M059J (cell line): ENCODE measurements at places on chromosomes 1 and 21.

DNA sequence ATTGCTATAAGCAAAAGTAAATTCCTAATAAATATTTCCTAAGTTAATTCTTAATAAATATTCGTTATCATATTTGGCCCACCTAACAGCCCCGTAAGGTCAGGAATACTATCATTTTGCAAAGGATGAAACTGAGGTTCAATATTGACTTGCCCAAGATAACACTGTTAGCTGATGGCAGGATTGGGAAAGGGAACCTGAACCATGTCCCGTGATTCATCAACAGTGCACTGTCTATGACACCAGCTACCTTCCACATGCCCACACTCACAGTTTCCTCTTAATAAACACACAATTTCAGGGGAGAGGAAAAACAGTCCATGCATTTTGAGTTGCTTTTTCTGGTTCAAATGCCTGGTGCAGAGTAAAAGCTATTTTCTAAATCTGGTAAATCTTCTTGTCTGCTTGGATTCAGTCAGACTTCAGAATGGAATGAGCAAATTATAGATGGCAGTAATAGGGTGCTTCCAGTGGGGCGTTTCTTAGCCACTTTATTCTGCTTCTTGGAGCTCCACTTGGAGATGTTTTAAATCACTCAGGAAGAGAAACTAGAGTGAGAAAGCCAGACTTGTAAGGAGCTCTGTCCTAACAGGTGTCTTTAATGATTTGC, 354.6 kb downstream of the PDE4B start:
- no peak for DNase-seq

DNA sequence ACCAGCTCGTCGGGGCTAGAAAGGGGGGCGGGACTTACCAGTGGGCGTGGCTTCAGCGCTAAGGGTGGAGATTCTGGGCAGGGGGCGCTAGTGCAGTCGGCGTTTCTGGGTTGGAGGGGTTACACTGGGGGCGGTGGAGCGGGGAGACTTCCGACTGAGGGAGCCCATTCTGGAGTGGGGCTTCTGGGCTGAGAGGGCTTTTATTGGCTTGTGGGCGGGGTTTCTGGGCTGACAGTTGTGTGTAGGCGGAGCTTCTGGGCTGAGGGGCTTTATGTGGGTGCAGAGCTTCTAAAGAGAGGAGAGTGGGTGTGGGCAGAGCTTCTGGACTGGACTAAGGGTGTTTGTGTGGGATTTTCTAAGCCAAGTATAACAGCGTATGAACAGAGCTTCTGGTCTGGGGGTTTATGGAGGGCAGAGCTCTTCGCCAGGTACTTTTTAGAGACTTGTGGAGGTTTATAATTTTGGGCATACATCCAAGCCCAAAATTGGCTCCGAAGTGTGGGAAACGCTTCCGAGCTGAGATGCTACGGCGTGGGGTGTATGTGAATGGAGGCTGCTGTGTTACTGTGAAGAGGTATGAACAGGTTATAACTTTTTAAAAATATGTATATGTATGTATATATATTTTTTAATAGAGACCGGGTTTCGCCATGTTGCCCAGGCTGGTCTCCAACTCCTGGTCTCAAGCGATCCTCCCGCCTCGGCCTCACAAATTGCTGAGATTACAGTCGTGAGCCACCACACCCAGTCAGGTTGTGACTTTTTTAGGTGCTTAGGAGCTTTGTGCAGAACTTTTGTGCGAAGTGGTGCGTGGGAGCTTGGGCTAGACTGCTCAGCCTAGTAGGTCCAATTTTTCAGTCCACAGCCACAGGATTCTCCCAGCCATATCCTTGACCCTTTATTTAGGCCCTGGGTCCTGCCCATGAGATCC, 825 bp downstream of the TMEM39B start:
- DNase-seq, result no peak

- no peak for DNase-seq
Measured at GRCh38 chr1:59937636-59938210, 11.2 kb upstream of the CYP2J2 start.

DNA sequence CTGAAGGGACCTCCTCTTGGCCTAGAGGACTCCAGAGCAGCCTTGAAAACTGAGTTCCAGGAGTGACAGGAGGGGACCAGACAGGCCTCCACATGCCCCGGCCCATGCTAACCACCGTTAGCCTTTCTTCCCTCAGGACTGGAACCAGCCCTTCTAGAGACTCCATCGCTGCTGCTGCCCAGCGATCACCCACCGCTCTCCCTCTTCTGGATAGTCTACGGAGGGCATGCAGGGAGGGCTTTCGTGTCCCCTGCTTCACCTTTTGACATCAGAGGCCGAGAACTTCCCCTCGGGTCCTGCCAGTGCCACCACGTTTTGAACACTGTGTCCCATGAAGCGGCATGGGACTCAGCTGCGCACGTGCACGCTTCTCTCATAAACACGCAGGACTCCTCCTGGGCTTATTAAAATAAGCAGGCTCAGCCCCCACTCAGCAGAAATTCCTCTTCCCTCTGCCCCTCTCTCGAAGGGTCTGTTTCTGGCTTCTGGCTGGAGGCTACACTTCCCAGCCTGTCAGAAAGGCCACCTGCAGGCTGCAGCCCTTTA, 26.6 kb downstream of the NPHP4 start:
- no peak for DNase-seq

DNA sequence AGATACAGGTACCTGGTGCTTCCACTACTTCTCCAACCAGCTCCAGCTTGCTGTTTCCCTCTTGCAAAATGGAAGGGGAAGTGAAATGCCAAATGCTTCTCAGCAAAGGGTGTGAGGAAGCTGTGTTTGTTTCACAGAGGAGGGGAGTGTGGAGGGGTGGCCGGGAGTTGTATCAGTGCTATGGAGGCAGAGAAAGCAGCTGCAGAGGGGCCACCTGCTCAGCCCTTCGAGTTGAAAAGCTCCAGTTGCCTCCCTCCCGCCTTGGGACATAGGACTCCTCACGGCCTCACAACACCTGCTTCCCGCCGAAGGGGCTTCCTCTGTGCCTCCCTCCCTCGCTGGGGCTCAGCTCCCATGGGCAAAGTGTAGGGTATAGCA, 12.1 kb upstream of the LINGO4 start:
- no peak for DNase-seq

DNA sequence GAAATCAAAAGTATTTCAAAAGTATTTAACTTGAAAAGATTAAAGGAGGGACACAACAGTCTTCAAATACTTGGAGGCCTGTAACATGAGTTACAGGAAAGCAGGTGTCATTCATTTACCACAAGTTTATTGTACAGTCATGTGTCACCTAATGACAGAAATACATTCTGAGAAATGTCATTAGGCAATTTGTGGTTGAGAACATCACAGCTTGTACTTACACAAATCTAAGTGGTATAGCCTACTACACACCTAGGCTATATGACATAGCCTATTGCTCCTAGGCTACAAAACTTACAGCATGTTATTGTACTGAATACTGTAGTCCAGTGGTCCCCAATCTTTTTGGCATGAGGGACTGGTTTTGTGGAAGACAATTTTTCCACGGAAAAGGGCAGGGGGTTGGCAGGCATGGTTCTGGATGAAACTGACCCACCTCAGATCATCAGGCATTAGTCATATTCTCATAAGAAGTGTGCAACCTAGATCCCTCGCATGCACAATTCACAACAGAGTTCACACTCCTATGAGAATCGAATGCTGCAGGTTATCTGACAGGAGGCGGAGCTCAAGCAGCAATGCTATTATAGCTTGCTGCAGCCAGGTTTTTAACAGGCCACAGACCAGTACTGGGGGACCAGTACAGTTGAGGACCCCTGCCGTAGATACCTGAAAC, 25.0 kb upstream of the PHTF1 start:
- peak; percentile 34 for DNase-seq

DNA sequence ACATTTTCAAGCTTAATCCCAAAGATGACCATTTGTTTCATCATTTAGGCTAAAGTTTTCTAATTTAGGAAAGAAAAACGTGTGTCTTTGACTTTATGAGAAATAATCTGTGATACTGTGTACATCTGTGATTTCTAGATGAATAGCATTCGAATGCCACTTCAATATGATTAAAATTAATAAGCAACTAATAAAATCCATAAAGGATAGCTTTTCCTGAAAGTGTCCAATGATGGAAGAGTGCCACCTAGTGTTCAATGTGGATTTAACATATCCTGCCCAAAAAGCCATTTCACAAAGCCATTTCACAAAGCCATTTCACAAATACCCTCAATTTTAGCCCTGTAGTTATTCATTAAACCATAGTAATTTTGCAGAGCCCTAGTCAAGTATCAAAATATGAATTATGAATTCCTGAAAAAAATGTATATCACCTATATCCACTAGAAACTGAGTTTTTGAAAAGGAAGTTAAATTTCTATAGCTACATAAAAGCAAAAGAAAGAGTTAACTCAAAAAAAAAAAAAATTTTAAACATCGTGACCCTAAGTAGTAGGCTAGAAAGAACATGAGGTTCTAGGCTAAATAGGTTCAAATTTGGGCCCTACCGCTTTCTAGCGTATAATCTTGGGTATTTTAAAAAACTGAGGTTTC, 19.1 kb downstream of the NME7 start:
- peak; percentile 52 for DNase-seq

DNA sequence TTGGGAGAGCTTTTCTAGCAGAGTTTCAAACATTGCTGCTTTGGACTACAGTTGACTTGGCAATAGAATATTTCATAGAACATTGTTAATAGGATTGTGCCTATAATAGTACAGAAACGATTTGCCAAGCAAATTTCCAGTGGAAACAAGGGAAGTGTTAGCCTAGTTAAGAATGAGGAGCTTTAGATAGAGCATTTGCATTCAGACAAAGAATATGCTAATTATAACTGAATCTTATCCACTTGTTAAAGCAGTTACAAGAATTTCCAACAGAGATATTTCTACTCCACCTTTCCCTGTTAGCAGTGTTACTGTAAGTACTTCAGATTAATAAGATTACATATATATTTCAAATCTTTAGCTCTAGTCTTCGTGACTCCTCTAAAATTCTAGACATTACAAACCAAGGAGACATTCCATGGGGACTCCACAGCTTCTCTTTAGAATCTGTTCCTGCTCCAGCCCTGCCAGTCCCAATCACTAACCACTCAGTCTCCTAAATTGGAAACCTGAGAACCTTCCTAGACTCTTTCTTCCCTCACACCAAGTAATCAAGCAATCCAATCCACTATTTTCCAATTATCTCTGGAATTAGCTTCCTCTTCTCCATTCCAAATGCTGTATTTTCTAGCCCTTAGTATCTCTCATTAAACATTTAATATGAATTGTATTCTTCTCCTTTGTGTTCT, 141.8 kb upstream of the PBX1 start:
- DNase-seq, result no peak

- no peak for DNase-seq
Measured at GRCh38 chr1:116836099-116836498, 73.6 kb upstream of the PTGFRN start.

GRCh38 chr1:111894497-111894896, 95.0 kb downstream of the KCND3 start:
- no peak for DNase-seq

GRCh38 chr1:238135708-238136664, 245.3 kb upstream of the ZP4 start:
- no peak for DNase-seq

DNA sequence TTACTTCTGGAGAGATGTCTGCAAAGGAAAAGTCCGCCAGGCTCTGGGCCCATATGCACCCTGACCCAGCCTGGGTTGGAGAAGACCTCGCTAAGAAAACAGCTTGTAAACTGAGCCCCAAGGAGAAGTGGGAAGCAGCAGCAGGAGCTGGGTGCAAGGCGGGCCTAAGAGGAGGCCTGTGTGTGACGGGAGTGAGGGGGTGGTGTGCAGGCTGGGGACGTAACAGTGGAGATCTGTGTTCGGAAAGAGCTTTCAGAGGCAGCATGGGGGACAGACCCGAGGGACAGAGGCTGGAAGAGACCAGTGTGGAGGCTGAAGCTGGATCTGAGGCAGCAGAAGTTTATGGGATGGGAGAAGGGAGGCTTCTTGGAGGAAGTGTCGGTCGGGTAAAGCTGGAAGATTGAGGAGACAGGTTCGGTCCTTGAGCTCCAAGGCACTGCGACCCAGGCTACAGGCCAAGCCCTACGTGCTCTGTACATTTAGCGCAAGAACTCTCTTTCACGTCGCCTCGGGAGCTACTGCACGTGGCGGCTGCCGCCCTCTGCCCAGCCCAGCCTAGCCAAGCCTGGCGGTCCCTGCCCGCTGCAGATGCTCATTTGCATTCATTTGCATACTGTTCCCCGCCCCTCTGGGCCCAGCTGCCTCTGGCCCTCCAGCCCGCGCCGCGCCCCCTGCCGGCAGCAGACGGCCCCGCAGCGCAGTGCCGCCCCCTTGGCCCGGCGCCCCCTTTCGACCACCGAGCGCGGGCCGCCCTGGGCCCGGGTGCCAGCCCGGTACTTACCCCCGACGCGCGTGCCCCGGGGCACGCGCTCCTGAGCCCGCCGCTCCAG, 6.3 kb downstream of the HPCA start:
- peak; percentile 54 for DNase-seq

GRCh38 chr1:229792012-229792975, 166.2 kb downstream of the URB2 start:
- peak; percentile 11 for DNase-seq

DNA sequence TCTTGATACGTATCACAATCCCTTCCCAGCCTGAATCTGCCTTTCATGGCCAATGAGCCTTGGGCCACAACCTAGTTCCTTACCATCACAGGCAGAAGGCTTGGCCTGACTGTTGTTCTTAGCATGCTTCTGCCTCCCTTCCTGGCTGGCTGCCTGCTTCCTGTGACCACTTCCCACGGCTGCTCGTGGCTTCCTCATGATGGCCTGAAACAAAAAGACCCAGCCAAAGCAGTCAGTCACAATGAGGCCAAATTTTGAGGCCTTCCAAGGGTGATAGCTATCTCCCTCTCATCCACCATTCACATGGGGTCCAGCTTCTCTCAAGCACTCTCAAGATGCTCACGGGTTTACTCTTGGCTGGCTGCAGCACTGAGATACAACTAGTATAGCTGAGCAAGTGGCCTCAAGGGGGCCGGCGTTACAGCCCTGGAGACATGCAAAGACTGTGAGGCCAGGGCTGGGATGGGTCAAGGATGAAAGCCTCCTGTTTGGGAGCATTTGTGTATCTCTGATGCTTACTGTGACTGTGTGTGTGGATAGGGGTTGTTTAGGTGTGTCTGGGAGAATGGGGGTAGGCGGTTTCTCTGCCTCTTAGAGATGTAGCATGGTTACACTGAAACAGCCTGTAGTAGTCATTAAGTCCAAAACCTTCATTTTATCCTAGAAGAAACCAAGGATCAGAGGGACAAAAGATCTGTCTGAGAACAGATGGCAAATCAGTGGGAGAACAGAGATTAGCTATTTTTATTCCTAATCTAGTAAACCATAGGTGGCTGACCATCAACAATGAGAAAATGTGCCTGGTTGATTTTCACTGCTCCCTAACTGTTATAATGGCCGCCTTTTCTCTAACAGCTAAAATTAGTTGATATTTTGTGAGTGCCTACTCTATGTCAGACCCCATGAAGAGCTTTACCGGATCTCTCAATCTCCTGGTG, 5.4 kb upstream of the TOE1 start:
- no peak for DNase-seq

GRCh38 chr1:156259805-156260204, 11.9 kb upstream of the PAQR6 start:
- no peak for DNase-seq

DNA sequence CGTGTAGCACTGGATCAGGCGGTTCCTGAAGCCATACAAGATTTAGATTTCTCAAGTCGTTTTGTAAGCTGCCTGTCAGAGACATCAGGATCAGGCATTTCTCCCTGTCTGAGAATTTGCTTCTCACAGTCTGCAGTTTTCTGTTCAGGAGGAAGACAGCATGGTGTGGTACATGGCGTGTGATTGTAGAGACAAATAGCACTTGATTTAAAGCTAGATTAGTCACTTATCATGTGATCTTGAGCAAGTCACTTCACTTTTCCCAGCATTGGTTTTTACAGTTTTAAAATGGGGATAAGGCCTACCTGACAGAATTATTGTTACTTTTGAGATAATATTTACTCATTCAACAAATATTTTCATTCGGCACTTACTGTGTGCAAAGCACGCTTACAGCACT, 63.3 kb downstream of the AK4 start:
- no peak for DNase-seq
